ENCODE measurements at places on chromosomes 6 and 20. TPM values are rescaled to one million over a fixed set of nuclear protein-coding genes. Genes with fewer than 3 reads are reported as not detected.

Gene GRM1
- total RNA-seq, result 0.52 TPM

DNA sequence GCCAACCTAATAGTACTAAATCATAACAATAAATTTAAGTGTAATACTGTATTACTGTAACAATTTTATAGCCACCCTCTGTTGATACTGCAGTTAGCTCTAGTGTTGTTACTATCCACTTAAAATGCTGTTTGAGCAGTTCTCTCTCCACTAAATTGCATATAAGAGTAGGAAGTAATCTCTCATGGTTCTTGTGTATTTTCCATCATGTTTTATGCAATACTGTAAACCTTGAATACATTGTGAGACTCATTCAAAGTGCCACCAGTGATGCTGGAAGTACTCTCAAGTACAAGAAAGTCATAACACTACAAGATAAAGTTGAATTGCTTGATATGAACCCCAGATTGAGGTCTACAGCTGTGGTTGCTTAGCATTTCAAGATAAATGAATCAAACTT is 65.5 kb downstream of the WASF1 start:
- no peak for DNase-seq

Gene LRFN2
- not detected for total RNA-seq

Gene ABHD16B
- not detected for total RNA-seq

- no peak for DNase-seq
These were observed 22.9 kb downstream of the GTF2H5 start for GRCh38 chr6:158191032-158191431.

GRCh38 chr6:169022079-169022478 is 231.6 kb downstream of the THBS2 start:
- no peak for DNase-seq

Measured in left cardiac atrium (tissue), 4 donors.